ENCODE measurements at places on chromosomes 13 and 19.

DNA sequence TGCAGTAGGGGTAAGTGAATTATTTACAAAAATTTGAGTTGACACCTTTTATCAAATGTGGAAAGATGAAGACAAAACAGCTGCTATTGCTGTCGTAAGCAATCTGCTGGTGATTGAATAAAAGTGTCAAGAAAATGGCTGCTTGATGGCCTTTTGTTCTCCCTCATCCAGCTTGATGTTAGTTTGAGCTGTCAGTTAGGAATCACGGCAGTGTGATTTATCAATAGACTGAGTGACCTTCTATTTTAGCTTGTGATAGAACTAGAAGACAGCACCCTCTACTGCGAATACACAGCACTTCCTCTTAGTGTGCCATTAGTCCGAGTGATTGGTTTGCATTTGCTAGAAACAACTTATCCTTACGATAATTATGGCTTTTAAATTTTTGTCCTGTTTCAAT is 76.3 kb downstream of the MZT1 start:
- no peak for DNase-seq

DNA sequence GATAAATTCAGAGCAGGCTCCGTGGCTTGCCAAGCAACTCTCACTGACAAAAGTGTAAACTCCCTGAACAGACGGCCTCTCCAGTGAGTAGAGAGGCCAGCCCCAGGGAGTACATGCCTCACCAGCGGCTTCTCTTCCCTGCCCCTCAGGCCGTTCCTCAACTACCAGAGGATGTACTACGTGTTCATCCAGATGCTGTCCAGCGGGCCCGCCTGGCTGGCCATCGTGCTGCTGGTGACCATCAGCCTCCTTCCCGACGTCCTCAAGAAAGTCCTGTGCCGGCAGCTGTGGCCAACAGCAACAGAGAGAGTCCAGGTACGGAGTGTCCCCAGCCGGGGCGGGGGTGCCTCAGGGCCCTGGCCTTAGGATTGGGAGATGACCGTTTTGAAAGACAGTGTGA is 93.4 kb upstream of the MCF2L start:
- no peak for DNase-seq

DNA sequence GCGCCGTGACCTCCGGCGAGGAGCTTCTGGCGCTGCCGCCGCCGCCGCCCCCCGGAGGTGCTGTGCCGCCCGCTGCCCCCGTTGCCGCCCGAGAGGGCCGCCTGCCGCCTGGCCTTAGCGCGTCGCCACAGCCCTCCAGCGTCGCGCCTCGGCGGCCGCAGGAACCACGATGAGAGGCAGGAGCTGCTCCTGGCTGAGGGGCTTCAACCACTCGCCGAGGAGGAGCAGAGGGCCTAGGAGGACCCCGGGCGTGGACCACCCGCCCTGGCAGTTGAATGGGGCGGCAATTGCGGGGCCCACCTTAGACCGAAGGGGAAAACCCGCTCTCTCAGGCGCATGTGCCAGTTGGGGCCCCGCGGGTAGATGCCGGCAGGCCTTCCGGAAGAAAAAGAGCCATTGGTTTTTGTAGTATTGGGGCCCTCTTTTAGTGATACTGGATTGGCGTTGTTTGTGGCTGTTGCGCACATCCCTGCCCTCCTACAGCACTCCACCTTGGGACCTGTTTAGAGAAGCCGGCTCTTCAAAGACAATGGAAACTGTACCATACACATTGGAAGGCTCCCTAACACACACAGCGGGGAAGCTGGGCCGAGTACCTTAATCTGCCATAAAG is 4.8 kb downstream of the PDX1 start:
- peak; percentile 45 for DNase-seq

- DNase-seq = no peak
These were observed 703 bp downstream of the SLC17A7 start for GRCh38 chr19:49440439-49441209.

- no peak for DNase-seq
These were observed 290.7 kb downstream of the SPRY2 start for GRCh38 chr13:80050252-80050651.

- DNase-seq = no peak
These were observed 6.2 kb downstream of the WASF3 start for GRCh38 chr13:26563713-26564112.

GRCh38 chr19:11437955-11438354 is 2.5 kb downstream of the PRKCSH start:
- no peak for DNase-seq

- DNase-seq = no peak
These were observed 232.6 kb upstream of the GPC6 start for GRCh38 chr13:92994056-92994455.

GRCh38 chr19:1746401-1747284 is 6.7 kb upstream of the ONECUT3 start:
- no peak for DNase-seq

GRCh38 chr13:58989556-58989955 is 1174.2 kb downstream of the DIAPH3 start:
- no peak for DNase-seq

GRCh38 chr13:94419304-94419924 is 60.1 kb downstream of the DCT start:
- no peak for DNase-seq

DNA sequence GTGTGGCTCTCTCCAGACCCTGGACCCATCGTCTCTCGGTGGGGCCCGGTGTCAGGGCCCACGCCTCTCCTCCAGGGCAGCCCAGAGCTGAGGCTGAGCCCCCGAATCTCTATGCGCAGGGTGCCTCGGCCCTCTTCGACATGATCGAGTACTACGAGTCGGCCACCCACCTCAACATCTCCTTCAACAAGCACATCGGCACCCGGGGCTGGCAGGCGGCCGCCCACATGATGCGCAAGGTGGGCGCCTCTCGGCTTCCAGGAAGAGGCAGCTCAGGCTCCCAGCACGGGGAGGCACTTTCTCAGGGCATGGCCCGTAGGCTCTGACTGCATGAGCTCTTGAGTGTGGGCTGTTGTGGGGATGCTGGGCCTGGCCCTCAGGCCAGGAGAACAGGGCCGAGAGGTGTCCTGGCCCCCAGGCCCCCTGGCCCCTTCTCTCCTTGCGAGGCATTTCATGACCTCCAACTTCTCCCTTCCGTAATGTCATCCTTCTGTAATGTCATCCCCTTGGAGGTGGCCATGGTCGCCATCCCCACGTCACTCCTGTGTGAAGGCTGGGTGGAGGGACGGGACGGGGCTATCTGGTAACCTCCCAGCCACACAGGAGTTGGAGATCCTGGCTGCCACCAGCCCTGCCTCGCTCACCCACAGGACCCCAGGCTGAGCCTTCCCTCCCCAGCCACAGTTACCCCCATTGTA is 19.4 kb downstream of the NKPD1 start:
- no peak for DNase-seq

- no peak for DNase-seq
These were observed 41.7 kb downstream of the ZNF85 start for GRCh38 chr19:20964798-20965197.

DNA sequence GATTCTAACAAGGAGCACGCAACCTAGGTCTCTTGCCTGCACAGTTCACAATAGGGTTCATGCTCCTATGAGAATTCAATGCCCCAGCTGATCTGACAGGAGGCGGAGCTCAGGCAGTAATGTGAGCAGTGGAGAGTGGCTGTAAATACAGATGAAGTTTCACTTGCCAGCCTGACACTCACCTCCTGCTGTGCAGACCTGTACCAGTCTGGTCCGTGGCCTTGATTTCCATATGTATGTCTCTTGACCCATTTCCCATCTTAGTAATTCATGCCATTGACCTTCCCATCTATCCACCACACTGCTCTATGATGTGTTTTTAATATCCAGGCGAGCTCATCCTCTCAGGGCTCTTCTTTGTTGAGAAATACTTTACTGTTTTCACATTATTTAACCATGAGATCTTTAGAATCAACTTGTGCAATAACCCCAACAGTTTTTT is 95.2 kb downstream of the LRCH1 start:
- DNase-seq = no peak

DNA sequence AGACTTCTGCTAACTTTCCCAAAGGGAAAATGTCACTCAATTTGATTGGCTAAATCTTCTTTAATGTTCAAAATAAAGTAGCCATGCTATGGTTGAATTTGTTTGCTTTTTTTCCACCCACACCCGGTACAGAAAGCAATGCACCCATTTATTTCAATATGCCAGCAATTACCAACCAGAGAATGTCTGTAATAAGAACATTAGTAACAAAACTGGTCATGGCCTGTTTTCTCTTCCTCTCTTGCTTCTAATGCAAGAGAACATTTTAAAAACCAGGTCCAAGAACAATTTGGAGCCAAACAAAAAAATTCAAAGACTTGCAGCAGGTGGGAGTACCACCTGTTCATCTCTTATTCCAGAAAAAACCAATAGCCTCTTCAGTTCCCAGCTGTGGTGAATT is 1108.8 kb upstream of the PCDH20 start:
- no peak for DNase-seq

DNA sequence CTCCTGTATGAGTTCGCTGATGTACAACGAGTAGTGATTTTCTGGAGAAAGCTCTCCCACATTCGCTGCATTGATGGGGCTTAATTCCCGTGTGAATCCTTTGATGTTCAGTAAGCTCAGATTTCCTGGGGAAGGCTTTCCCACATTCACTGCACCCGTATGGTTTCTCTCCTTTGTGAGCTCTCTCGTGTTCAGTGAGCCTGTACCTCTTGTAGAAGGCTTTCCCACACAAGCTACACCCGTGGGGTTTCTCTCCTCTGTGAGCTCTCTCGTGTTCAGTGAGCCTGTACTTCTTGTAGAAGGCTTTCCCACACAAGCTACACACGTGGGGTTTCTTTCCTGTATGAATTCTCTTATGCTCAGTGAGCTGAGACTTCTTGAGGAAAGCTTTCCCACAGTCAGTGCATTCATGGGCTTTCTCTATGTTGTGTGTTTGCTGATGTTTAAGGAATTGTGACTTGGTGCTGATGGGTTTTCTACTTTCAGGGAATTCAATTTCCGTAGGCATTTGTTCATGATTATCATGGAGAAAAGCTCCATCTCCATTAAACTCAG is 3.5 kb upstream of the ZNF577 start:
- DNase-seq = no peak

GRCh38 chr19:34995551-34995950 is 4.6 kb upstream of the GRAMD1A start:
- DNase-seq = no peak

DNA sequence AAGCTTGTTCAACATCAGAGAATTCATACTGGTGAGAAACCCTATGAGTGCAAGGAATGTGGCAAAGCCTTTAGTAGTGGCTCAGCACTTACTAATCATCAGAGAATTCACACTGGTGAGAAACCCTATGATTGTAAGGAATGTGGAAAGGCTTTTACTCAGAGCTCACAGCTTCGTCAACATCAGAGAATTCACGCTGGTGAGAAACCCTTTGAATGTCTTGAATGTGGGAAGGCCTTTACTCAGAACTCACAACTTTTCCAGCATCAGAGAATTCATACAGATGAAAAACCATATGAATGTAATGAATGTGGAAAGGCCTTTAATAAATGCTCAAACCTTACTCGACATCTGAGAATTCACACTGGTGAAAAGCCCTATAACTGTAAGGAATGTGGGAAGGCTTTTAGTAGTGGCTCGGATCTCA is 25.2 kb downstream of the ZNF383 start:
- no peak for DNase-seq

DNA sequence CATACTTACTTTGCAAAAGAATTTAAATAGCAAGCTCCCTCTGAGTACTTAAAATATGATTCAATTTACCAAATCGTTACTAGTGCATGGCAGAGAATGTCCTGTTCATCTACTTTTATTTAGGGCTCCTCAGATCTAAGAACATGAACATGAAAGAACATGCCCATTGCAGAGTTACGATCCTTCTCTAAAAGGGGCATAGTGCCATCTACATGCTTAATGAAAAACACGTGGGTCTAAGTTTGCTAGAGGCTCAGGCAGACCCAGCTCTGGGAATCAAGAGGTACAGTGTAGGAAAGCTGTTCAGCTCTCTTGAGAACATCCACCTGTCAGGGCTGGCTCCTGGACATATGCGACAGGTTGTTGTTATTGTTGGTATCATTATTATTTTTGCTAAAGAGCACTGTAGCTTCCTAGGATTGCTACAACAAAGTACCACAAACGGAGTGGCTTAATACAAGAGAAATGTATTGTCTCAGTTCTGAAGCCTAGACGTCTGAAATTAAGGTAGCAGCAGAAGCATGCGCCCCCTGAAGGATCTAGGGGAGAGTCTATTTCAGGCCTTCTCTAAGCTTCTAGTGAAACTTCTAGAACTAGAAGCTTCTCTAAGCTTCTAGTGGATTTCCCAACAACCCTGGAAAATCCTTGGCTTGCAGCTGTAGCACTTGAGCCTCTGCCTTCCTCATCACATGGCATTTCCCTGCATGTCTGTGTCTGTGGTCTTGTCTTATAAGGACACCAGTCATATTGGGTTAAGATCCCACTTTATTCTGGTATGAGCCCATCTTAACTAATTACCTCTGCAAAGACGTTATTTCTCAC is 133.9 kb downstream of the DCT start:
- no peak for DNase-seq

DNA sequence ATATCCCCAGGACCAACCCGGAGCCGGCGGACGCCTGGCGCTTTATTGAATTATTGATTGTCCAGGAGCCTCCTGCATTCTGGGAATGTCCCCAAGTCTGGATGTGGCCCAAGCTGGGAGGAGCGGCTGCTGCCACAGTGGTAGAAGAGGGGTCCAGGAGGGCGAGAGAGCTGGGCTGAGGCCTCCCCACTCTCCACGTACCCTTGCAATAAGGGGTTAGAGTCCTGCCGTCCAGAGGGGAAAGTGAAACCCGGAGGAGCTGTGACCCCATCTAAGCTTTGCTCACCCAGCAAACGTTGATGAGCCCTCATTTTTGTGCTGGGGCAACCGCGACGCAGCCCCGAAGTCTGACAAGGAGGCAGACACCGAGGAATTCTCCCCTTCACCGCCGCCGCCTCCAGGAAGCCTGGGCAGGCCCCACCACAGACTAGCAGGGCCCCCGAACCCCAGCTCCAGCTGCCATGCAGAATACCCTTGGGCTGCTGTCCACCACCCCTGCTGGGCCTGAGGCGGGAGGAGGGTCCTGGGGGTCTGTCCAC is 1.4 kb upstream of the C2CD4C start:
- DNase-seq = no peak

DNA sequence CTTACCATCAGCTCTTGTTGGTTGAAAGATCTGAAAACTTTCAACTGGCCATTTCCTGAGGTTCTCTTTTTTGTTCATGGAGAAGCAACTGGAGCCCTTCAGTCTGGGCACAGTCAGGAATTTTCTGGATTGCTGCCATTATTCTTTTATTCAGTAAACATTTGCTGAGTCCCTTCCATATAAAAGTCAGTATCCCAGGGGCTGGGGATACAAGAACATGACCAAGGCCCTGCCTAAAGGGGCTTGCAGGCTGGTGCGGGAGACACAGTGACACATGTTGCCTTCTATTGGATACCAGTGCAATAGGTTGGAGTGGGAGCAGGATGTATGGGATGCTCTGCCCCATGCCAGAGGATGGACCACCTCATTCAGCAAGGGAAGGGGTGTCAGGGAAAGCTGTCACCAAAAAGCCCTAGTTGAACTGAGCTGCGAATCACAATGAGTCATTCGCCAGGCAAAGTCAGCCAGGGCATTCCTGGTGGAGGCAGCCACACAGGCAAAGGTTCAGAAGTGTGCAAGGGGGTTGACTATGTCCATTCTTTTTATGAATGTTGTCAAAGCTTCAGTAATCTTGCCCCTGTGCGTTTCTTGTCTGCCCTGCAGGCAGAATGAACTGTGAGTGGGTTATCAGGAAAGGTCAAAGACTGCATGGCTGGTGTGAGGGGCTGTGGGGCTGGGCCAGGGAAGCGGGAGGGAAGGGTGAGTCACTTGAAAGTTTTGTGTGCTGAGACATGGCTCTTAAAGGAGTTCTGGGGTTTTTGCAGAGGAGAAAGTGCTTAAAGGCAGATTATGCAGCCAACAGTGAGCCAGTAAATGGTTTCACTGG is 395.9 kb downstream of the KCNRG start:
- DNase-seq = no peak
